ENCODE measurements at places on chromosomes 12 and 14. TPM values are rescaled to one million over a fixed set of nuclear protein-coding genes. Genes with fewer than 3 reads are reported as not detected.

GRCh38 chr14:104746934-104747481 is 5.9 kb upstream of the SIVA1 start:
- DNase-seq = peak; percentile 86
- H3K36me3 ChIP-seq = no peaks in the 10 kb centered on the region
- no peak overlapping the region for H3K4me3 ChIP-seq
- no peaks in the 10 kb centered on the region for H3K27me3 ChIP-seq
- H3K4me1 ChIP-seq = peaks cover 42% of the 10 kb centered on the region
- peak overlapping the region; percentile 52 for H3K27ac ChIP-seq

DNA sequence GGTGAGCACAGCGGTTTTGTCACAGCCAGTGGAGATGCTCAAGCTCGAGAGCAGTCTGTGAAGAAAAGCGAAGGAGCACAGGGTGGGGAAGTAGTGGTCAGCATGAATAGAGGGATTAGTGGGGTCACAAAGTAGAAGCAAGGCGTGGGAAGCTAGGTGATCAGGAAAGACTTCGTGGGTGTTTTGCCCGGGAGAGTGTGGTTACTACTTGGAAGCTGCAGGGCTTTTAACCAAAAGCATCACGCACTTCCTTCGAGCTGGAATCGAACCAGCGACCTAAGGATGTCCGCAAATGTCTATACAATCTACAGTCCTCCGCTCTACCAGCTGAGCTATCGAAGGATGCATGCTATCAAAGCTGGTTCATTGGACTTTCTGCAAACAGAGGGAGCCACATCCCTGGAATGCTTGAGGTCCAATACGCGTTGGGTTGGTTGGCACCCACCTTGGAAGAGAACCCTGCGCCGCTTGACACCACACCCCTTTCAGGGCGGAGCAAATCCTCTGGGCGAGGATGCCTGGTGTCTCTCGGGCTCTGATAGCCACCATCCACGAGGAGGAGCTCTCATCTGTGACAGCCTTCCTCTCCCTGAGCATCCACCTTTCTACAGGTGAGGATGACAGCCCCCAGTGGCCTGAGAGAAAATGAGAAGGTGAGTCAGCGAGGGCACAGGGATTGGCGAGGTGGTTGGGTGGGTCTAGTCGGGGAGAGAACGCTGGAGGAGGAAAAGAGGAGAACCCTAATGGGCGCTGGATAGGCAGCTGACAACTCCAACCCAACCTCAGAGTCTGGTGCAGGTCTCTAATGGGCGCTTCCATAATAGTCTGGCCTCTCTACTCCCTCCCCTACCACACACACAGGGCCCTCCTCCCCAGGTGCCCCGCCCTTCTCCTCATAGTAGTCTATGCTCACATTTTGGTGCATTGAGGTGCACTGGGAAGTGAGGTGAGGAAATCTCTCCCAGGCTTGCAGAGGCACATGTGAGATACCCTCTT is 16.0 kb upstream of the OR6S1 start:
- H3K27me3 ChIP-seq = no peaks in the 10 kb centered on the region
- no peaks in the 10 kb centered on the region for H3K36me3 ChIP-seq
- no peaks in the 10 kb centered on the region for H3K4me1 ChIP-seq

- no peaks in the 10 kb centered on the region for H3K4me1 ChIP-seq
- no peak for DNase-seq
- peaks cover 10% of the 10 kb centered on the region for H3K36me3 ChIP-seq
- H3K4me3 ChIP-seq = no peak overlapping the region
Observed at GRCh38 chr14:59356767-59357166, 108.4 kb downstream of the GPR135 start.

GRCh38 chr12:63318933-63319332 is 167.9 kb upstream of the AVPR1A start:
- H3K36me3 ChIP-seq = no peaks in the 10 kb centered on the region
- no peak overlapping the region for H3K4me3 ChIP-seq
- DNase-seq = no peak
- H3K27ac ChIP-seq = no peak overlapping the region

- H3K27me3 ChIP-seq = no peaks in the 10 kb centered on the region
- no peak overlapping the region for H3K4me3 ChIP-seq
- no peaks in the 10 kb centered on the region for H3K36me3 ChIP-seq
- no peak for DNase-seq
Observed at GRCh38 chr12:114431902-114432301, 26.0 kb upstream of the TBX5 start.

- no peaks in the 10 kb centered on the region for H3K36me3 ChIP-seq
- no peak for DNase-seq
Observed at GRCh38 chr12:18749386-18749957, 11.6 kb downstream of the CAPZA3 start.

GRCh38 chr12:3656946-3657622 is 95.8 kb downstream of the CRACR2A start:
- no peak overlapping the region for H3K4me3 ChIP-seq
- H3K4me1 ChIP-seq = no peaks in the 10 kb centered on the region
- no peak overlapping the region for H3K27ac ChIP-seq
- H3K27me3 ChIP-seq = no peaks in the 10 kb centered on the region

- no peaks in the 10 kb centered on the region for H3K36me3 ChIP-seq
- no peak for DNase-seq
- no peaks in the 10 kb centered on the region for H3K4me1 ChIP-seq
- no peak overlapping the region for H3K4me3 ChIP-seq
- H3K27me3 ChIP-seq = no peaks in the 10 kb centered on the region
Observed at GRCh38 chr14:54738009-54738408, 164.6 kb downstream of the GCH1 start.

KRT75 gene
- total RNA-seq = not detected

CD27 gene
- total RNA-seq = 0.71 TPM

PXN gene
- total RNA-seq = 32.6 TPM

OR6C70 gene
- total RNA-seq = not detected

KRT6C gene
- 0.15 TPM for total RNA-seq

POTEM gene
- total RNA-seq = not detected

Data from right lobe of liver (tissue), 6 donors.